ENCODE measurements at places on chromosomes 2 and 18.

DNA sequence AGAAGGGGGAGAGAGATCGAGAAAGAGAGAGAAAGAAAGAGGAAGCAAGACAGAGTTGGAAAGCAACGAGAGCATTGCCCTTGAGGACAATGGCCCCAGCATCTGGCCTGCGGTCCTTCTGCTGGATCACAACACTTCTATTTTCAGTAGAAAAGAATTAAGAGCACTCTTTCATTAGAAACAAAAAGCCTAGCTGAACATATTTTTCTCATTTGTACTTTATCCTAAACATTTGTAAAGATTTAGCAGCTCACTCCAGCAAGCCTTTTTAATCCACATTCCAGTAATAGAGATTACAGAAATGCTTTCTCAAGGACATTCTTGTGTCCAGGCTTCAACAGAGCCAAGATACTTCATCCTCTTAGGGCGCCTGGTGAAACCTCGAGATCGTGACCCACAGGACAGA lies 31.6 kb upstream of the AFF3 start:
- DNase-seq: no peak

GRCh38 chr2:85713836-85714235 lies 19.7 kb downstream of the GNLY start:
- DNase-seq: no peak

DNA sequence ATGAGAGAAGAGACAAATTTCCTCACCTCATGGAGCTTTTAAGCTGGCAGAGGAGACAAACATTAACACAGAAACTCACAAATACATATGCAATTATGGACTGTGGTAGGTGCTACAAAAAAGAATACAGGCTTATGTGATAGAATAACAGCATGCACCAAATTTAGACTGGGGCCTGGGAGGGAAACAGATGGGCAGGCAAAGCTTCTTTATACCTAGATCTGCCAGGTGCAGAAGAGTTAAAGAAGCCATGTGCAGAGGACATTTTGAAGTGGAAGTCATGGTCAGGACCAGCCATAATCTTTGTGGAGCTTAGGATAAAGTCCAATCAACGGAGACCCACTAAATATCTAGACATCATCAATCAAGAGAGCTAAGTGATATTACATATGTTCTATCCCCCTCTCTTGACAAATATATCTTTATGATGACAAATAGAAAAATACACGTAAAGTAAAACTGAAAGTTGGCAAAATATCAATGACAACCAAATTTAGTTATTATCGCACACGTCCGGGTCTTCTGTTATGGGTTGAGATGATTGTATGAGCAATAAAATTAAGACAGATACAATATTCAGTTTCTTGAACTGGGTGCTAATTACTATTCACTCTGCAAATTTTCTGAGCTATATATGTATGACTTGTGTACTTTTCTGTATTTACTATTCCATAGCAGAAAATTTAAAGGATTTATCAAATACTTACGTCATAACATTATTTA lies 44.1 kb downstream of the CD28 start:
- no peak for DNase-seq

GRCh38 chr2:205786976-205787375 lies 104.7 kb downstream of the NRP2 start:
- no peak for DNase-seq

DNA sequence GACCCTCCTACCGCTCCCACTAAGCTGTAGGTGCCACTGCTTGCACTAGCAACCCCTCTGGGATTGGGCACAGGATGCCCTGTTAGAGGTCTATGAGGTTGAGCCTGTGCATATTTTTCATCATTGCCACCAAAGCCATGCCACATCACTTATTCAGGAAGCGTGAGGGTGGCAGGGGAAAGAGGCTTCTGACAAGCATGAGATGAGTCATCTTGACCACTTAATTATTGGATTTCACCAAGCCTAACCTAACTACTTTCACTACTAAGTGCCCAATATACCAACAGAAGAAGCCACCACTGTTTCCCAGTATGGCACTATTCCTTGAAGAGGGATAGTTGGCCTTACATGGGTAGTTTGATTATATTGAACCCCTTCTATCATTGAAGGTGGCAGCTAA lies 181.3 kb upstream of the EPHA4 start:
- DNase-seq: no peak

DNA sequence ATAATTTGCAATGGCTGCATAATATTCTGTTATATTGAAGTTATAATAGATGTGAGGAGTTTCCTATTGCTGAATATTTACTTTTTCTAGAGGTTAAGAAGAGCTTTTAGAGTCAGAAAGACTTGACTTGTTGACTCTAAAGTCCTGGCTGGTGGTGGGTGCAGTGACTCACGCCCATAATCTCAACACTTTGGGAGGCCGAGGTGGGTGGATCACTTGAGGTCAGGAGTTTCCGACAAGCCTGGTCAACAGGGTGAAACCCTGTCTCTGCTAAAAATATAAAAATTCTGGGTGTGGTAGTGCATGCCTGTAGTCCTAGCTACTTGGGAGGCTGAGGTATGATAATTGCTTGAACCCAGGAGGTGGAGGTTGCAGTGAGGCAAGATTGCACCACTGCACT lies 33.9 kb upstream of the ATIC start:
- DNase-seq: no peak

DNA sequence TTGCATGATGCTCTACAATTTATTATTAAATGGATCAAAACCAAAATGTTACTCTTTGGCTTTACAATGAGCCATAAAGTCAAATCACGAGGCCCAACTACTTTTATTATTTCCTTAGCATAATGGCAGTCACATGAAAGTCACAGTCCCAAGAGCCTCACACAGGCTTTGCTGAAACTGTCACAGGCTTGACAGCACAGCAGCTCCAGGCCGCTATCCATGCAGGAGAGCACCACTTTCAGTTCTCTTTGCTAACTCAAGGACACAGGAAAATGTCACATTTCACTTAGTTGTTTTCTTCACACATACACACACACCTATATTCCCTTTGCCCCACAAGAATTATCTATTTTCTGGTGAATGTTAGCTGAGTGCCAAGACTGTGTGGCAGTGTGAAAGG lies 11.1 kb upstream of the MSGN1 start:
- no peak for DNase-seq

DNA sequence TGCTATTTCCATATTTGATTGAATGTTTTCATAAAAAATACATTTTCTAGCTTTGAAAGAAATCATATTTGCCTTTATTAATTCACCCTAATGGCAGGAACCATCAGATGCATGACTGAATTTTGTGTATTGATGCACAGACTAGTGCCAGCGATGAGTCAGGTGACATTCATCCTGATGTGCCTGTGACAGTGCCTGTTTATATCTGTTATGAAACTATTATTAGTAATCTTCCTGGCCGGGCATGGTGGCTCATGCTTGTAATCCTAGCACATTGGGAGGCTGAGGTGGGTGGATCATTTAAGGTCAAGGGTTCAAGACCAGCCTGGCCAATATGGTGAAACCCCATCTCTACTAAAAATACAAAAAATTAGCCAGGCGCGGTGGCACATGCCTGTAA lies 170.0 kb downstream of the TSN start:
- no peak for DNase-seq

- DNase-seq: no peak
These were observed 6.6 kb downstream of the SOCS6 start for GRCh38 chr18:70295192-70296188.

GRCh38 chr2:118849226-118850167 lies 2.0 kb upstream of the EN1 start:
- DNase-seq: no peak

- no peak for DNase-seq
These were observed 694.7 kb downstream of the ARHGAP15 start for GRCh38 chr2:143823876-143824275.

GRCh38 chr2:31082002-31082401 lies 56.2 kb downstream of the GALNT14 start:
- DNase-seq: no peak

DNA sequence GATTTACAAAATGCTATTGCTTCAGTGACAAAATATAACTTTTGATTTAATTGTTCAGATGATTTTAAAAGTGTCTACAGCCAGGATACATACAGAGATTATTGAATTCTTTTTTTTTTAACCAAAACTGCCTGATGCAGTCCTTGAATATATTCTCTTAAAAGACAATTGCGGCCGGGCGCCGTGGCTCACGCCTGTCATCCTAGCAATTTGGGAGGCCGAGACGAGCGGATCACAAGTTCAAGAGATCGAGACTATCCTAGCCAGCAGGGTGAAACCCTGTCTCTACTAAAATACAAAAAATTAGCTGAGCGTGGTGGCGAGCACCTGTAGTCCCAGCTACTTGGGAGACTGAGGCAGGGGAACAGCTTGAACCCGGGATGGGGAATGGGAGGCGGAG lies 497.0 kb upstream of the FSIP2 start:
- DNase-seq: no peak

DNA sequence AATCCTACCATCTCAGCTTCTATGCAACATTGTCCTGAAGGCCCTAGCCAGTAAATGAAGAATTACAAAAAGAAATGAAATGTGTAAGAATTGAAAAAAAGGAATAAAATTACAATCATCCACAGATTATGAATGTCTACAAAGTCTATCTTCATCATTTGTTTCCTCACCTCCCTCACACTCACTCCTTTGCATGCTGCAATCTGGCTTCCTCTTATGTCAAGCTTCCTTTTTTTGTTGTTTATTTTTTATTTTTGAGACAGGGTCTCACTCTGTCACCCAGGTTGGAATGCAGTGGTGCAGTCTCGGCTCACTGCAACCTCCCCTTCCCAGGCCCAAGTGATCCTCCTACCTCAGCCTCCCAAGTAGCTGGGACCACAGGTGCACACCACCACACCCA lies 129.0 kb downstream of the CABYR start:
- DNase-seq: no peak

GRCh38 chr2:196268025-196268424 lies 96.6 kb upstream of the STK17B start:
- no peak for DNase-seq

DNA sequence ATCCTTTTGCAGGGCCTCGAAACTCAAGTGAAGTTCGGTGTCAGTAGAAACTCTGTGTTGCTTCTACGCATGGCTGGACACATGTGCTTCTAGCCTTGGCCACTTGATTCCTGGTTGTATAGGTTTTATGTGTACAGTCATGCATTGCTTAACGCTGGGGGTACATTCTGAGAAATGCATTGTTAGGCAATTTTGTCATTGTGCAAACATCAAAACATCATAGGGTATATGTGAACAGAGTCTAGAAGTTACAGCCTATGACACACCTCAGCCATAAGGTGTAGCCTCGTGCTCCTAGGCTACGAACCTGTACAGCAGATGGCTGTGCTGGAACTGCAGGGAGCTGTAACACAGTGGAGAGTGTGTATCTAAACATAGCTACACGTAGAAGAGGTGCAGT lies 39.4 kb downstream of the TMEM18 start:
- no peak for DNase-seq

Data from keratinocyte (primary cell).